Activated T-helper 1 cell treated with anti-CD3 and anti-CD28 coated beads, Interleukin-12 subunit alpha, Interleukin-12 subunit beta, Interleukin-2, Interleukin-4 antibody, amounts not matched to agents 30 ng/mL and 10 ng/mL and 1 ng/mL, durations not matched to agents 14 hours and 24 hours and 36 hours (primary cell): ENCODE measurements at places on chromosomes 4 and X. TPM values are rescaled to one million over a fixed set of nuclear protein-coding genes. Genes with fewer than 3 reads are reported as not detected.
A peak's percentile ranks its signal among the peaks of the same experiment; 100 is the strongest.

GRCh38 chr4:183390374-183390773 is 54.1 kb upstream of the CDKN2AIP start:
- DNase-seq, result no peak

- no peak for DNase-seq
Observed at GRCh38 chr4:100895556-100896197, 377.9 kb upstream of the EMCN start.

- peak; percentile 16 for DNase-seq
Observed at GRCh38 chrX:47232803-47233332, at the start of gene USP11. TSS of gene USP11 (plus strand) at chrX:47233009. CDS start at chrX:47233044, 35 bp downstream.

The TMEM31 gene
- total RNA-seq, result not detected in 2 replicates

The DAPP1 gene
- 38.8 and 40.2 TPM in 2 replicates for total RNA-seq

The NWD2 gene
- total RNA-seq, result not detected in 2 replicates

The BBS12 gene
- total RNA-seq, result 4.4 and 6.2 TPM in 2 replicates

DNA sequence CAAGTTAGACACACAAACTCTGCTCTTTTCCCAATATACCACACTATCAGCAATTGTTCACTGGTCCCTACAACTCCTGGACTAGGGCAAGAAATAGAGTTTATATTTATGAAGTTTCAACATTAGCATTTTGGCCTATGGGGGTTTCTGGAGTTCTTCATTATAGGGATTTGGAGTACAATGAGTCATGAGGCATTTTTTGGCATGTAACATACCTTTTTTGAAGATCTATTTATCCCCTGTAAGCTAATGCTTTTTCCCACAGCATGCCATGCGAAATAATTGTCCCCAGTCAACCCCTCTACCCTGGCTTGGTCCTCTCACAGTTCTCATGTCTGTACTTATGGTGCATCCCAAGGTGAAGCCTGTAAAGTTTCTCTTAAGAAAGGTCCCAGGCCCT is 36.7 kb upstream of the EDA2R start:
- DNase-seq, result no peak

DNA sequence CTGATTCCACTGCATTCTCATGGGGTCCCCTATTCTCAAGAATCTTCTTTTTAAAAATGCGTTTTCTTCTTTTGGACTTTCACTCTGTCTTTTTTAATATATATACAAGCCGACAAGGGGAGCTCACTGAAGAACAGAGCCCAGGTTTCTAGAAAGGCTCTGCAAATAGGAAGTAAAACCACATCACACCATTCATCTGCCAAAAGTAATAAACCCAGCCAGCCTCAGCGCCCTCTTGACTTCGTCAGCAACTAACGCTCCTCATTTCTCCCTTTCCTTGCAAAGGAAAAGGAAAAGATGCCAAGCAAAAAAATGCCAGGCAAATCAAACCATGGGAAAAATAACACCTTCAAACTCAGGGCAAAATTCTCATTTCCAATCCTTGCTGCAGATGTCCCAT is 136.4 kb downstream of the HHIP start:
- DNase-seq, result no peak

The NUDT10 gene
- total RNA-seq, result 0.20 and 0.57 TPM in 2 replicates

GRCh38 chrX:106862972-106863688 is 40.0 kb downstream of the RIPPLY1 start:
- DNase-seq, result no peak

The RHOH gene
- 105 and 111 TPM in 2 replicates for total RNA-seq

DNA sequence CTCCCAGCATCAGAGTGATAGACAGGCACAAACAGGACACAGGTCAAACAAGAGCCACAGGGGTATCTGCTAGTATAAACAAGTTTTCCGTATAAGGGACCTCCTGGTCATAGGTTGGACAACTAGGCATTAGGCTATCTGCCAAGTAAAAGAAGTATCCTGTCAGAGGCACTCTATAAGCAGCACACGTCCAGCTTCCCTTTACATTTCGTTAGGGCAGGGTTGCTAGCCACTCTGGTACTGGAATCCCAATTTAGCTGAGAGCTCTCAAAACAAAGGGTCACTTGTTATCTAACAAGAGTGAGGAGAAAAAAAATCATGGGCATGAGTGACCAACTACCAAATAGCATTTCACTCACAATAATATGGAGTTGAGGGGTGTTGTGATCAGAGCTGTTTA is 780.7 kb upstream of the DIAPH2 start:
- DNase-seq, result no peak

The ERVMER34-1 gene
- 0.05 TPM in 1 of 2 replicates, not detected in the other for total RNA-seq

GRCh38 chrX:44352758-44353157 is 9.3 kb upstream of the EFHC2 start:
- DNase-seq, result no peak

The SPANXA1 gene
- total RNA-seq, result not detected in 2 replicates

The FGF13 gene
- total RNA-seq, result not detected in 2 replicates

GRCh38 chrX:16756724-16757123 is 29.5 kb upstream of the TXLNG start:
- DNase-seq, result no peak

- DNase-seq, result no peak
Observed at GRCh38 chrX:117839544-117839943, 277.1 kb downstream of the KLHL13 start.

- no peak for DNase-seq
Observed at GRCh38 chr4:78320349-78320935, 231.1 kb upstream of the ANXA3 start.

- DNase-seq, result no peak
Observed at GRCh38 chrX:25043192-25043591, 27.4 kb upstream of the ARX start.

- DNase-seq, result no peak
Observed at GRCh38 chr4:97453186-97453585, 690.1 kb downstream of the STPG2 start.

The WFS1 gene
- 5.7 and 9.3 TPM in 2 replicates for total RNA-seq

- DNase-seq, result no peak
Observed at GRCh38 chr4:40289366-40290188, 45.6 kb upstream of the CHRNA9 start.

The SYP gene
- 2.9 and 3.3 TPM in 2 replicates for total RNA-seq

- DNase-seq, result no peak
Observed at GRCh38 chr4:30718021-30718542, 2.1 kb upstream of the PCDH7 start.

DNA sequence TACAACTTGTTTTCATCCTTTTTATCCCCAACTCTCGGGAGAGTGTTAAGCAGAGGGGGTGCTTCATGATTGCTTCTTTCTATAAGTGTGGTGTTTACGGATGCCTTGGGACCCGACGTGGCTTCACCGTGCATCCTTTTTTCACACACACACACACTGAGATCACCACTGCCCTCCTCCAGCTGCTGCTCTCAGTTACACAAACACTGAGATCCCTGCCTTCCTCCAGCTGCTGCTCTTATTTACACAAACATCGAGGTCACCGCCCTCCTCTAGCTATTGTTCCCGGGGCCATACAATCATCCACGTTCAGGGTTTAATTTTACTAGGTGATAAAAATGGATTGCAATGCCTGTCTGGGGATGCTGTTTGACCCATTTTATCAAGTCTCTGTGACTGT is 155.4 kb upstream of the FAM9B start:
- DNase-seq, result no peak

- DNase-seq, result no peak
Observed at GRCh38 chr4:21742326-21742725, 206.2 kb downstream of the KCNIP4 start.

DNA sequence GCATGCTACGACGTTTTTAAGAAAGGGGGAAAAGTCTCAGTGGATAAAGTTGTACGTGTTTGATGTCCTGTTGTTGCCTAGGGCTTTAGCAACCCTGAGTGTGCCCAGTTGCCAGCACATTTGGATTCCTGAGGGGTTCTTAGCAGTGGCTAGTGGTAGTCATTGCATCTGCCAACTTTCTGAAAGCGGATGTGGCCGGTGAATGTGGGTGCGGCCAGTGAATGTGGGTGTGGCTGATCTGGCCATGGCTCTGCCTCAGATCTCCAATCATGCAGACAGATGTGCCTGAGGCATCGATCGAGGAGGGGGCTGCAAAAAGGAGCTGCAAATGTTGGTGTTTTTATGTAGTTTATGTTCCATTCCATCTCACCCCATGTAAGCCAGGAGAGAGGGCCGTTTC is 41.5 kb upstream of the FAT1 start:
- DNase-seq, result no peak

- no peak for DNase-seq
Observed at GRCh38 chr4:99102634-99103033, 14.0 kb upstream of the ADH5 start.

- no peak for DNase-seq
Observed at GRCh38 chrX:150934453-150934852, 36.0 kb upstream of the CD99L2 start.

- DNase-seq, result no peak
Observed at GRCh38 chrX:81355436-81355835, 153.5 kb downstream of the SH3BGRL start.

DNA sequence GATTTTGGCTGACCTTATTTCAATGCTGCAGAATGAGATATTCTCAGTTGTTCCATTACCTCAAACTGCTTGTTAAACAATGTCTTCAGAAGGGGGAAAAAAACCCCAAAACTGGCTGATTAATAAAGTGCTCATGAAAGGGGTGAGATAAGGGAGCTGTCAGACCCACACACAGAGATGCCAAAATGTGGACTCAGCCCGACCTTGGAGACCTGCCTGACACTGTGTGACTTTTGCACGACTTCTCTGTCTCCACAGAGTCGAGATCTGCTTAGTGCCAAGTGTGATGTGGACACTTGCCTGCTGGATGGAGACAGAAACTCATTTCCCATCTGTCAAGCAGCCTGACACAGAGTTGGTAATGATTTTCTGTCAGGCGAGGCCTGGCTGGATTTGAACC is 31.5 kb downstream of the REELD1 start:
- DNase-seq, result no peak

- no peak for DNase-seq
Observed at GRCh38 chr4:113457121-113457520, 304.4 kb downstream of the CAMK2D start.

The CXorf38 gene
- 15.7 and 16.9 TPM in 2 replicates for total RNA-seq

- DNase-seq, result no peak
Observed at GRCh38 chr4:180028682-180029081, 2214.5 kb upstream of the TENM3 start.

GRCh38 chr4:31283679-31284078 is 563.5 kb downstream of the PCDH7 start:
- DNase-seq, result no peak

The TBC1D9 gene
- 0.29 TPM in 1 of 2 replicates, not detected in the other for total RNA-seq

GRCh38 chr4:123952530-123953274 is 556.1 kb downstream of the SPRY1 start:
- no peak for DNase-seq

The USP11 gene
- 24.6 and 26.6 TPM in 2 replicates for total RNA-seq
